Right cardiac atrium (tissue), 5 donors: ENCODE measurements at places on chromosomes 7 and 10. TPM values are rescaled to one million over a fixed set of nuclear protein-coding genes. Genes with fewer than 3 reads are reported as not detected.

DNA sequence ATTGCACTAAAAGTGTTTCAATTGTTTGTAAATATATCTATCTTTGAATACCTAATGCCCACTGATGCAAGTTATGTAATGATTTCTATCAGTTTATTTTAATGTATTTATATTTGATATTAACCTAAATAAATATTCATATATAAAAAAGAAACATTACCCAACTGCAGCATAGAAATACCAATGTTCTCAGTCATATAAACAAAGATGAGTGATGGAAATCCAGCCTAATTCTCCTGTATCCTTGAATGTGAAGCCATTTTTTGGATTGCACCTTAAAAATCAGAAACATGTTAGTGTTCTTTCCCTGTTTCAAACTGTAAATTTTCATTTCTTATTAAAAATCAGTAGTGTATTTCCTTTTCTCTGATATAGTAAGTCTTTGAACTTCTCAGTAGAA, 305.8 kb upstream of the GNAI1 start:
- DNase-seq: no peak

The LRRD1 gene
- 0.25 TPM for total RNA-seq

GRCh38 chr10:28240400-28240799, 62.5 kb downstream of the MPP7 start:
- no peak for DNase-seq

DNA sequence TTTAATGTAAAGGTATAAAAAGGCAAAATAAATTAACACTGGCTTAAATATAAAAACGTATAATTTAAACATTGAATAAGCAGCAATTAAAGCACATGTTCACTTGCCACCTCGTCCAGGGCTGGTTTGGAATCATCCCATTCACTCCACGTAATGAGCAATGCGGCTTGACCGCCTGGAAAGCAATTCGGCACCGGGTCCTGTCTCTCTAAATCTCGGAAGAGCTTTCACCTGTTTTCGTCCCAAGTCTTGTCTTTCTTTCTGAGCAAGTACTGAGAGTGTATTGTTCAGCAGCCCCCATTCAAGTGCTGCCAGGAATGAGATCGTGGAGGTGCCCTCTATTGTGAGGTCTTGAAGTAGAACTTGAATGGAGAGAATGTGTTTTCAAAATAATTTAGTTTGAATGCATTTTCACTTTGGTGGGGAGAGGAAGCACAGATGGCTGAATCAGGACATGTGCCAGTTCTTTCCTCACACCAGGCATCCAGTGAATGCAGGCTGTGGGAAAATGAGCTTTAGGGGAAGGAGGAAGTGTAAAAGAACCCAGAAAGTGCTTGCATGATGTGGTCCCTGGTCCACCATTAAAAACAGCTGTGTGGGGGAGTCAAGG, 515.2 kb downstream of the REEP3 start:
- DNase-seq: no peak

DNA sequence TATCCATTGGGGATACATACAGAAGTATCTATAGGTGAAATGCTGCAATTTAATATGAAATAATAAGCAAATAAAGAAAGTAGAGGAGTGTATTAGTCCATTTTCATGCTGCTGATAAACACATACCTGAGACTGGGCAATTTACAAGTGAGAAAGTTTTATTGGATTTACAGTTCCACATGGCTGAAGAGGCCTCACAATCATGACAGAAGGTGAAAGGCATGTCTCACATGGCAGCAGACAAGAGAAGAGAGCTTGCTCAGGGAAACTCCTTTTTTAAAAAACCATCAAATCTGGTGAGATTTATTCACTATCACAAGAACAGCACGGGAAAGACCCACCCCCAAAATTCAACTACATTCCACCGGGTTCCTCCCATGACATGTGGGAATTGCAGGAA, 82.8 kb upstream of the TRIM24 start:
- no peak for DNase-seq

The SPDYE11 gene
- total RNA-seq: not detected

DNA sequence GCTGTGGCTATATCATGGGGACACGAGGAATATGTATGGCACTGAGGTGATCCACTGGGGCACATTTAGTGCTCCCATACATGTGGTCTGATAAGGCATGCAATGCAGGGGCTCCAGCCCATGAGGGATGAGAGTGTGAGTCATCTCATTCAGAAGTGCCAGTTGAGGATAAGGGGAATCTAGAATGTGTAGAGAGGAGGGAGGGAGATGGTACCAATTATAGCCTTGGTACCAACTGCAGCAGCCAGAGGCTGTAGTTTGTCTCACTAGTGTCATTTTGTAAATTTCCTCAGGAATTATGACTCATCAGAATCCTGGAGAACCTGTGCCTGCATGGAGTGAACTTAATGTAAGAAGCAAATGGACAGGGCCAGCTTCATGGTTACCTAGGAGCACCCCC, 46.2 kb downstream of the LAMB4 start:
- DNase-seq: no peak

DNA sequence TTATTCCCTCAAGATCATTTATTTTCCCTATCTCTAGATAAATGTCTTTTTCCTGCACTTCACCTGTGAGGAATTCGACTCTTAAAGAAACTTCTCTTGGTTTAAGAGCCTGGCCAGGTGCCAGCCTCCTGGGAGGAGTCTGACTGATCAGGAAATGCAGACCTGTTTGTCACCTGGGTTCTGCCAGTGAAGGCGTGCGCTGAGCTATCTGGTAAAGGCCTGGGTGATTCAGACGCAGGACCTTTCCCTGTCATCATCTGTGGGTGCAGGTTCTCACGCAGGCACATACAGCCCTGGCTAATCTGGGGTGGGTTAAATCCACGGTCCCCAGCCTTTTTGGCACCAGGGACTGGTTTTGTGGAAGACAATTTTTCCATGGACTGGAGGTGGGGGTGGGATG, 65.3 kb upstream of the AQP1 start:
- no peak for DNase-seq

- no peak for DNase-seq
Measured at GRCh38 chr7:98994046-98994944, 116.0 kb downstream of the TRRAP start.

GRCh38 chr10:49667991-49668390, 11.5 kb upstream of the C10orf53 start:
- no peak for DNase-seq

DNA sequence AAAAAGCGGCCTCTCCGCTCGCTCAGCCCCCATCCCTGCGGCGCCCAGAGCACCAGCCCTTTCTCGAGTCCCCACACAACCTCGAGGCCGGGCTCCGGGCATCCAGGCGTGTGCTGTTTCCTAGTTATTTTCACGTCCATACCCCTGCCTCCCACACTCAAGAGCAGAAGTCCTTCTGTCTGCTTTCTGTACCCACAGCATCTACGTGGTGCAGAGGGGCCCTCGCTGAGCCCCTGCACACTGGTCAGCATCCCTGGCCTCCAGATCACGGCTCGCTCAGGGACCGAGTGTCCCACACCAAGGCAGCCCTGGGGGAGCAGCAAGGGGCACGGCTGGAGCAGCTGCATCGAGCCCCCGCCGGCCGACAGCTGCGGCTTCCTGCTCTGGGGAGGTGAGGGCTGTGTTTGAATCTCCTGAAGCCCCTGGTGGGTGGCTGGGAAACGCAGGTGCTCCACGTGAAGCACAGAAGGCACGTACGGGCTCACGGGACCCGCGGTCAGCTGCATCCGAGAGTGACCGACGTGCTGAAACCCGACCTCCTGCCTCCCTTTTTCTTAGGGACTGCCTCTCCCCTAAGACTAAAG, 333.1 kb downstream of the DNAJB6 start:
- DNase-seq: no peak

DNA sequence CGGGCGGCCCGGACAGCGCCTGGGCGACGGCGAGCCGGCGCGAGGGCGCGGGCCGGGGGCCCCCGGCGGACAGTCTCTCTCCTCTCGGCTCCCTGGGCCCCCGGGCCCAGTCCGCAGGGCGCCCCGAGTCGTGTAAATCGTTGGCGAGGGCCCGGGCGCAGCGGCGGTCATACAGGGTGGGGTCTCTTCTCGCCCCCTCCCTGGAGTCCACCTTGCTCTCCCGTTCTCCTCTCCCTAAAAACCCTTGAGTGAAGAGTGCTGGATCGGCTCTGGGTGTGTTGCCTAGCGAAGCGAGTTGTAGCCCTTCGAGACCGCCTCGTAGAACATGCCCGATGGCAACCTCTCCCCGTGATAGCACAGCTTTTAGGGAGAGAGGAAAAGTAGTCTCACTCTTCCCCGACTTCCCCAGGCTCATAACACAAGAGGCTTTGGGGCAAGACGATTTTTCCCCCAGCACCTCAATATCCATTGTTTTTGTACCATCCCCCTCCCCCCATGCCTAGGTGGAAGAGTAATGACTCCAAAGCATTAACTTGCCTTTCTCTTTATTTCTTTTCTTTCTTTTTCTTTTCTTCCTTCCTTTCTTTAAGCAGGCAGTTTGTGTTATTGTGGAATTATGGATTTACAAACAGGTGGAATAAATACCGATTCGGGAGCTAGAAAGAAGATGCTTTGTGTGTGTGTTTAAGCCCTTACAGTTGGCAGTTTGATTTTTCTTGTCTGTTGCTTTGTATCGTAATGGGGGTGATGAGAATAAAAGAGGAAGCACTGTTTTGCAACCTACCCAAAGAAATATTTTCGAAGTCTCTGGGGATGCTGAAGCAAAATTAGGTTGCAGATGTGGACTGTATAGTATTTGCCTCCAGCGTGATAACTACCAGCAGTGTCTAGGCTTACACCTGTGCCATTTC, 822 bp downstream of the SHOC2 start:
- DNase-seq: peak; percentile 78

- DNase-seq: no peak
Measured at GRCh38 chr7:138924501-138925225, 56.5 kb downstream of the KIAA1549 start.

DNA sequence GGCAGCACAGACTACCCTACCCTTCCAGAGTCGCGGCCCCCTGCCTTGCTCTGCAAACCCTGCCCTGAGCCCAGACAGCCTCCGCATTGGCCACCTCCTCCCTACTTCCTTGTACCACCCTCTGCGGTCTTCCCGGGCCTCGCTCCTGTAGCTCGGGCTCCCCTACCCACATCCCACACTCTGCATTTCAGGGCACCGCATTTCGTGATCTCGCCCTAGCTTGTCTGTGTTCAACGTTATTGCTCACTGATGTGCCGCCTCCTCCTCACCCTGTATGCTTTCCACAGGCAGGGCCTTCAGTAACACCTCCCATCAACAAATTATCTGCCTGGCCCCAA, 6.6 kb downstream of the PDIA4 start:
- no peak for DNase-seq

The CRHR2 gene
- total RNA-seq: not detected

The IFIT1B gene
- total RNA-seq: not detected
